ENCODE measurements at places on chromosomes 7 and 10.

- no peak for DNase-seq
Measured at GRCh38 chr7:131293018-131293417, 34.7 kb upstream of the MKLN1 start.

DNA sequence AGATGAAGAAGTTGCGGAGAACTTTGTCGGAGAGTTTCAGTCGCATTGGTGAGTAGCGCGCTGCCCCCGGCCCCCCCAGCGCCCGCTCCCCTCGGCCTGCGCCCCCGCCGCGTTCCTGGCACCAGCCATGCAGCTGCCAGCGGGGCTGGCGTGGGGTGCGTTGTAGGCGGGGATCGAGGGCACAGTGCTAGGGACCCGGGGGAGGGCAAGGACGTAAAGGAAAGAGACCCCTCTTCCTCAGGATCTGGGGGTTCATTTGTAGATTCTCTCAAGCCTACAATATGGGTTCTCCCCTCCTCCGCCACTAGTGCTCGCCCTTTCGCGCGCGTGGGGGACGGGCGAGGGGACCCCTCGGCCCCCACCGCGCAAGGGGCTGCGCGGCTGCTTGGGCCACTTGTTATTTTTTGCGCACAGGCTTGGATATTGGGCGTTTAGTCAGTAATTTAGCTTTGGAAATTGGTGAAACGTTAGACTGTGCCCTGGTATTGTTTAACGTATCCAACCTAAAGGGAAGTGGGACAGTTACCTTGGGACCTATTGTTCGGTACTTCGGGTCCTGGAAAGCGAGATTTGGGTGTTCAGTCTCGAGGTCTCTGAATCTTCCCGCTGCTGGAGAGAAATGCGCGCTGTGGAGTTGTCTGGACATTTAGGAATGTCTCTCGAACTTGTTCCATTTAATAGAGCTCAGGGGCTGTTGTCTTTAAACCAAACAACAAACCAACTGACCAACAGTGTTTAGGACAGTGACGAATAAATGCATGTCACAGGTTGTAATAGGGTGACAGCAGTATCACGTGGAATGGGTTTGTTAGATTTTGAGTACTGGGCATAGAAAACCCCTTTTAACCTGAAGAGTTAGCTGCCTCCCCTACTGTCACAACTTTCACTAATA is 796 bp downstream of the CDK14 start:
- DNase-seq = peak; percentile 9

GRCh38 chr10:94035982-94036765 is 42.4 kb downstream of the PLCE1 start:
- no peak for DNase-seq

GRCh38 chr10:47043928-47044538 is 132.8 kb downstream of the PTPN20 start:
- DNase-seq = no peak

GRCh38 chr10:6082496-6083395 is 6.1 kb upstream of the RBM17 start:
- no peak for DNase-seq

DNA sequence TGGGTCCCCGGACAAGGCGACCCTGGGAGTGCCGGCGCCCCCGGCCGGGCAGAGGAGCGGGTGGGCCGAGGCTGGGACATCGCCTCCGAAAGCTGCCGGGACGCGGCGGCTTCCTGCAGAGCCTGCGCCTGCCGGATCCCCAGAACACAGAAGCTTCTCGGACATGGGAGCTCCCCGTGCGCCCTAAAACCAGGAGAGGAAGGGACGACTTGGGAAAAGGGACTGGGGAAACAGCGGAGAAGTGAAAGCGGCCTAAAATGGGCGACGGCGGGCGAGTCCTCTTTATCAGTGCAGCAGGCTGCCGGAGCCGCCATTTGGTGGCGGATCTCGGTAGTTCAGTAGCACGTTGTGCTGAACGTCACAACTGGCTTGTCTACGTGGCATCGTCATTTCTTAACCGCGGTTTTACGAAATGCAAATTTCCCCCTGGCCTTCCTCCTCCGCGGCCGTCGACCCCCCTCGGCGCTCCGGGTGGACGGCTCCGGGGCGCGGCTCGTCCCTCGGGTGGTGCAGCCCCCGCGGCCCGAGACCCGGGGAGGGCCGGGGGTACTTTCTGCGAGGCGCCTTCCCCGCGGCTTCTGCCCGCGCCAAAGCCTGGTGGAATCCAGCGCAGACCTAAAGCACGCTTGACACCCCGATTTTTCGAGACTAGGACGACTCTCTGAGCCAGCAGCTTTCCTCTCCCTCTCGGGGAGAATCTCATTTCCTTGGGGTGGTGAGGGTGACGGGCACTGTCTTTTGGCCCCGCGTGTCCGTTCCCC is 9.9 kb upstream of the SPAG6 start:
- DNase-seq = peak; percentile 52

GRCh38 chr10:101354328-101355071 is 535 bp downstream of the BTRC start:
- DNase-seq = peak; percentile 83

- no peak for DNase-seq
Measured at GRCh38 chr7:17600340-17600752, 301.9 kb downstream of the AHR start.

GRCh38 chr7:101911800-101912715 is 94.6 kb downstream of the CUX1 start:
- DNase-seq = no peak

DNA sequence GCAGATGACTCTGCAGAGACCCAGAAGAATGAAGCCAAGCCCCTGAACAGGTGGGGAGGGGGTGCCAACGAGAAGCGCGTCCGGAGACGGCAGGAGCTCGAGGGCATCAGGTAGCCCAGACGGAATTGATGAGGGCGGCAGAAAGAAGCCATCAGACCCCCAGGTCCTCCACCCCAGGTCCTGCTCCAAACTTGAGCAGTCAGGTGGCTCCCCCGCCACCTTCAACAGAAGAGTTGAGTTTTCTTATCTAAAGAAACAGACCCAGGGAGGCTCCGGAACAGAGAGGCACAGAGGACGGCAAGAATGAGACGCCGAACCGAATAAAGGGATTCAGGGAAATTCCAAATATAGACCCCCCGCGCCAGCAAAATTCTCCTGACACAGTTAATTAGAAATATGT is 22.2 kb downstream of the RGS10 start:
- DNase-seq = no peak

- no peak for DNase-seq
Measured at GRCh38 chr7:82821037-82821436, 341.6 kb downstream of the PCLO start.

DNA sequence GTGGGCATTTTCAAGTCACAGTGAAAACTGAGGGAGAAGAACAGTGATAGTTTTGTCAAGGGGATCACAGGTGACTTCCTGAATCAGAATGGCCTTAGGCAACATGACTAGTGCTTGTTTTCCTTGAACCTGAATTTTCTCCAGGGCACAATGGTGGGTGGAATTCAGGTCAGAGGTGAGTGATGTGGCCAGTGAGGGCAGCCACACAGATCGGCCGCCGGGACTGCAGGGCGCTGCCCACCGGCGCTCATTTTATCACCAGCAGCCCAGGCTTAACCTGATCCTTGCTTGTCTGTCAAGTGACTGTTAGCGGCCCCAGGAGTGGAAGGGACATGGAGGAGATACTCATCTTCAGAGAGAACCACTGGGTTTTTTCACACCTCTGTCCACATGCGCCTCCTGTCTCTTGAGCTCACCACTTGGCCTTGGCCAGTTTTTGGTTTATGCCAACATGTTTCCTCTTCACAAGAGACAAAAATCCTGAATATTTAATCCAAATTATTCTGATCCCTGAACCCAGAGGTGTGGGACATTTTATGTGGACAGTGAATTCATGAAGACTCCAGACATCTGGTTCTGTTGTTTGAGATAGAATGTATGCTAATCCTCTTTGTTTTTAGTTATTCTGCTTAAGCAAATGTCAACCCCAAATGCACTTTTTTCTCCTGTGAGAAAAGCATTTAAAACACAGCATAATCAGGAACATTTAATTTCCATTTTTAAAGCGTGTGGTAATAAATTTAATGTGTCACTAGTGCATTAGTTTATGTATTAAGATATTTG is 108.7 kb downstream of the DOCK1 start:
- DNase-seq = no peak

GRCh38 chr7:38215115-38215514 is 37.1 kb downstream of the STARD3NL start:
- no peak for DNase-seq

DNA sequence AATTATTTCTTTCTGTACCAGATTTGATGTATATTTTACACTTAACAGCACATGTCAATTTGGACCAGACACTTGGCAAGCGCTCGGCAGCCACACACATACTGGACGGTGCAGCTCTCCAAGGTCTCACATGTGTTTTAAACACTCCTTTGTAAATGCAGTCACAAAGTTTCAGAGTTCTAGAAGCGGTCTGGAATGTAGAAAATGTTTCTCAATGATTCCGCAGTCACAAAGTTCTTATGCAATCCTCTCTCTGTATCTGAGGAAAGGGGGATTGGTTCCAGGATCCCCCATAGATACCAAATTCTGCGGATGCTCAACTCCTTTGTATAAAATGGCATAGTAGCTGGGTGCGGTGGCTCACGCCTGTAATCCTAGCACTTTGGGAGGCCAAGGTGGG is 253.0 kb upstream of the GRB10 start:
- no peak for DNase-seq

GRCh38 chr10:101136708-101137121 is 5.6 kb downstream of the TLX1 start:
- no peak for DNase-seq

DNA sequence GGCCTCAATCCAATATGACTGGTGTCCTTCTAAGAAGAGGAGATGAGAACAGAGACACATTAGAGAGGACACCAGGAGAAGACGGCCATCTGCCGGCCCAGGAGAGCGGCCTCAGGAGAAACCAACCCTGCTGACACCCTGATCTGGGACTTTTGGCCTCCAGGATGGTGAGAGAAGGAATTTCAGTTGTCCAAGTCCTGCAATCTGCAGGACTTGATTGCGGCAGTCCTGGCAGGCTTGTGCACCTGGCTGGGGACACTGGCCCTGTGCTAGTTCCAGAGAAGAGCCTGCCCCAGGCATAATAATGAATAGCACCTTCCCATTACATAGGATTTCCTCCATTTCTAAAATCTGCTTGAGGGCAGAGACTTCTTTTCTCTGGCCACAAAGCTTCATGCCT is 409.9 kb upstream of the SHH start:
- no peak for DNase-seq

- no peak for DNase-seq
Measured at GRCh38 chr7:37452346-37452745, 3.7 kb upstream of the ELMO1 start.

Measured in nephron progenitor cell (in vitro differentiated cells).